NCI-H345 (cell line): ENCODE measurements at places on chromosomes 7 and 10.

DNA sequence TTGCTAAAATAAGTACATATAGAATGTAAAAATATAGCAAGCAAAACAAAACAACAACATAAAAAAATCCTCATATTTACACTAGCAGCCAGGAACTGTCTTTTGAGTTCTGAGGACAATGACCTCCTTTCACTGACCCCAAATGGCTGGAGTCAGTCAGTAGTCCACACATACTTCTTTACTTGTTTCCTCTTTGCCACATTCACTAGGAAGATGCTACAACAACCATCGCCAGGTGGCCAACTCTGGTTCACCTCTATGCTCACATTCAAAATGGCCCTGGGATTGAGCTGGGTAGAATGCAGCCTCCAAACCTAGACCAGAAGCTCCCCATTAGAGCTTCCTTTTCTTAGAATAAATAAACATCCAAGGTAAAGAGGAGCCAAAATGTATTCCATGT lies 356.2 kb downstream of the PLXNA4 start:
- DNase-seq = no peak

- DNase-seq = no peak
Measured at GRCh38 chr7:99061001-99061776, 82.7 kb downstream of the SMURF1 start.

DNA sequence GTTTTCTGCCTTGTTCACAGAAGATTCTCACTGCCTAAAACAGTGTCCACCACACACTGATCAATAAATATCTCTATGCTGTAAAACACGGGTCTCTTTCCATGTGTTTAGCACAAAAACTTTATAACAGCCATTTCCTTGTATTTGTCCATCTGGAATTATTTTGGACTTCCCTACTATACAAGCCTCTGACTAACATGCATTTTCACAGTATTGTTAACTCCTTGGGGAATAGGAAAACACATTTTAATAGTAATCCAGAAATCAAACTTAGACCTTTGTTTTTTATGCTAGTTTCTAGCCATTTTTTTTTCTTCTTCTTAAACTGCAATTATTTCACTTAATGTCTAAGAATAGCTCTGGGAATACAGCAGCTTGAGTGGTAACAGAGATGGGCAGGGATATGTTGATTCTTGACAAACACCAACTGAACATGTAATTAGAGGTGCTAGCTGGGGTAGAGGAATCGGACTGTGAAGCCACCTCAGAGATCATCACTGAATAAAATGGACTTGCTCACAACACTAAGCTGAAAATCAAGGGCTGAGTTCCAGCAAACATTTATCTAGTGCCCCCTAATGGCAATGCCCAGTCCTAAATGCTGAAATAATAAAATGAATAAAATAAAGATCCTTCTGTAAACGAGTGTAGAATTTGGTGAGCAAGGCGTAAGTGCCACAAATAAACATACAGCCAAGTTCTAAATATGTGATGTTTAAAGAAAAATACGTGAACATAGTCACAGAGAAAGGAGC lies 593.1 kb downstream of the SORCS1 start:
- DNase-seq = no peak

DNA sequence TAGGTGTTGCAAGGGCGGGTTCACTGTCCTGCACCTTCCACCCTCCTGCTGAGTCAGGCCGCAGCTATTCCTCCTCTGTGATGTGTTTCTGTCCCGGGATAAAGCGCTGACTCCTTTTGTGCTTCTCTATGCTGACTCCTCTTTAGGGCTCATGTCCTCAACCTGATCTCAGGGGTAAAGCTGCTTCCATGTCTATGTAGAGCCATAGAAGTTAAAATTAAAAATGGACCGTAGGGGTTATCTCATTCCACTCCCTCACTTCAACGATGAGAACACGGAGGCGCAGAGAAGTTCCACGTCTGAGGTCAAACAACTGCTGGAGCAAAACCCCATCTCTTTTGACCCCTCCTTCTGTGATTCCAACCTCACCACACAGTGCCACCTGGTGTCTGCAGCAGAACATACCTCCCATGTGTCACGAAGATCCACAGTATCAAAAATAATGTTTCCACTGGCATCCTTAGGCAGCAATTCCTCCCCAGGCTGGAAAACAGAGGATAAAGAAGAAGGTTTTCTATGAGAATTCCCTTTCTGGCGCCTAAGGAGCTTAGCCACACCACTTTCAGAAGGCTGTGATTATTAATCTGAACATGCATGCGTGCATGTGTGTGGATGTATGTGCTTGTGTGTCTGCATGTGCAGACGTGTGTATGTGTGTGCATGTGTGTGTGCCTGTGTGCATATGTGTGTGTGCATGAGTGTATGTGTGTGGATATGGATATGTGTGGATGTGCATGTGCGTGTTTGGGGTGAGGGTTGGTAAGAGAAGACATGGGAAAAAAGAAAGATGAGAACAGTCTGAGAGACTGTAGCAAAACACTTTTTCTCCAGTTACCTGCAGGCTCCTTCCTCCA lies 81.2 kb upstream of the UCN3 start:
- peak; percentile 4 for DNase-seq

DNA sequence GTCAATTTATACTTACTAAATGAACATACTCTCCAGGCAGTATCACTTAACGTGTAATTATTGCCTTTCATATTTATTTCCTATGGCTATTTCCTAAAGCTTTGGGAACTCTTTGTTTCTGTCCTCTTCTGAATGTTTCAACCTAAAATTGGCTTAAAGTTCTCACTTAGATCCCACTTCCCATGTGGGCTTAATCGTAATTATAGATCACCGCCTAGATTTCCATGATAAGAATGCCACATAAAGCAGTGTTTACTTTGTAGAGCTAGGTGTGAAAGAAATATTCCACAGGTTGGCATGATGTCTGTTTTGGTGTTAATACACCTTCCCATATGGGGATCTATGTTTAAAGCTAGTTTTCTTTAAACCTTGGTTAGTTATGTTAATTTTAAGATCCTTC lies 1.5 kb downstream of the HDAC9 start:
- no peak for DNase-seq

GRCh38 chr10:3975016-3975415 lies 190.0 kb upstream of the KLF6 start:
- DNase-seq = no peak

- no peak for DNase-seq
Measured at GRCh38 chr10:97319671-97320479, 804 bp downstream of the FRAT1 start.

- no peak for DNase-seq
Measured at GRCh38 chr10:1363446-1364121, 307.4 kb downstream of the WDR37 start.

DNA sequence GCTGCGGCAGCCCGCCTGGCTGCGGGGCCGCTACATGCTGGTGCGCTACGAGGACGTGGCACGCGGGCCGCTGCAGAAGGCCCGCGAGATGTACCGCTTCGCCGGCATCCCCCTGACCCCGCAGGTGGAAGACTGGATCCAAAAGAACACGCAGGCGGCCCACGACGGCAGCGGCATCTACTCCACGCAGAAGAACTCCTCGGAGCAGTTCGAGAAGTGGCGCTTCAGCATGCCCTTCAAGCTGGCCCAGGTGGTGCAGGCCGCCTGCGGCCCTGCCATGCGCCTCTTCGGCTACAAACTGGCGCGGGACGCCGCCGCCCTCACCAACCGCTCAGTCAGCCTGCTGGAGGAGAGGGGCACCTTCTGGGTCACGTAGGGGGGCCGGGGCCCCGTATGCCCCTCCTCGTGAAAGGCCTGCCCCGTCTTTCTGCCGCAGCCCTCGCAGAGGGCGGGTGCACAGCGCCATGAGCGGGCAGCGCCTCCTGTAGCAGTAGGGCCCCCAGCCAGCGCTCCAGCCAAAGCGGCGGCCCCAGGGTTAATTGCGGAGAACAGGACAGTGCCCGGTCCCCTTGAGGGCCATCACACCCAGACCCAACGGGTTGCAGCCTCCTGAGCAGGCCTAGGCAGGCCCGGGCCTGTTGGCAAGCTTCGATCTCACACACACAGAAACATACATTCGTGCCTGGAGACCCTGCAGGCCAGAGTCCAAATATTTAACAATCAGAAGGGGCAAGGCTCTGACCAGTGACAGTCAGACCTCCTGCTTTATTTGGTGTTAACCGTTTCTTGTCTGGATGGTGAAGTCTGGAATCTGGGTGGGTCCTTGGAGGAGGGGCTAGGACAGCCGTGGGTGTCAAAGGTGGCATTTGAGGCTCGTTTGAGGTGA lies 44.1 kb downstream of the CHST3 start:
- no peak for DNase-seq

DNA sequence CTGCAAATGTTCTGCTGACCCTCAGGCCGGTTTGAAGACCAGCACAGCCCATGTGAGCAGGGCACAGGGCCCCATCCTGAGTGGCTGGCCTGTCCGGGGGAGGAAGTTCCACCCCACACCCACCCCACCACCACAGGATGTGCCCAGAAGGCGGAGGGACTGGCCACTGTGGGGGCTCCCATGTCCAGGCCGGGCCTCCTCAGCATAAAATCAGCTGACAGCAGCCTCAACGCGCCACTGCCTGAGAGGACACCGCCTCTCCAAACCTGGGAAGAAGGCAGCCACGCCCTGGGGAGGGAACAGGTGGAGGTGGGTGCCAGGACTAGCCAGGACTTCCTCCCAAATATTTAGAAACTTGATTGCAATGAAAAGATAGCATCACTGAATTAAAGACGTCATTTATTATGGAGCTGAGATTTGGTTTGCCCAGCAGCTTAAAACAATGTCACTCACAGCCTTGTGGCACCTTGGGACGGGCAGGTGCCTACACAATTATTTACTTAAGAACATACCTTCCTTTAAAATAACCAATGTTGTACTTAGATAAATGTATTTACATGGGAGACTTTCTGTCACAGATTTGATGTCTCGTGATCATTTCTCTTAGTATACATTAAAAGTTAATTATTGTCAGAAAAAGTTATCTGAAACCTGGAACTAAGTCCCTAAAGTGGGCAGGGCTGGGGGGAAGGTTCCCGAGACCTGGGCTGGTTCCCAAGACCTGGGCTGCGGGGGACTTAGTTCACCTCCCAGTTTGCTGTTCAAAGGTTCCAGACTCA lies 27.3 kb upstream of the FAM20C start:
- no peak for DNase-seq

DNA sequence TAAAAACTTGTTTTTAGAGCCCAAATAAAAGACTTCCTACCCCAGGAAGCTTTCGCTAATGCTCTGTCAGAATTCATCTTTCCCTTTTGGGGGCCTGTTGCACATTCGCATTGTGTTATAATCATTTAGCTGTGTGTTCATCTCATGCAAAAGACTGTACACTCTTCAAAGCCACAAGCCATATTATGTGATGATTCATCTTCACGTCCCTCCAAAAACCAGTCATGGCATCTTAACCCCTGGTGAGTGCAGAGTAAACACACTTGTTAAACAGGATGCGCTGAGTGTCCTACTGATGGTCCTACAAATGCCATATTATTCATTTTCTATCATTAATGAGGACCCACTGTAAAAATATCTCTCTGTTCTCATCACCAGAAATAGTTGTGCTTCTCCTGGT lies 235.4 kb downstream of the KIAA1217 start:
- no peak for DNase-seq

DNA sequence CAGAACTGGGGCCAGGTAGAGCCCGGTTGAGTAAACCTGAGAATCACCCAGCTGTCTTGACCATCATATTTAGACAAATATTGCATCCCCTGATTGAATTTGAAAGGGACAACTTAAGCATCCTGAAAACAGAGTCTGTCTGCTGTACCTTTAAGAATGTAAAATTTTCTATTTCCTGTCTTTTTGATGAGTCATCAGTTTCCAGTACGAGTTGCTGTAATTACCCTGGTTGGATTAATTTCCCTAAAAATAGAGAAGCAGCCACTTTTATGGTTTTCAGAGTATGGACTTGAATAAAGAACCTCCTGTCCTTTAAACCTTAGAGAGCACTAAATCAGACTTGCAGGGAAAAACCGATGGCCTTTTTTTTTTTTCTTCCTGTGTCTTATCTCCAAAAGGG lies 164.6 kb upstream of the SH2B2 start:
- no peak for DNase-seq

DNA sequence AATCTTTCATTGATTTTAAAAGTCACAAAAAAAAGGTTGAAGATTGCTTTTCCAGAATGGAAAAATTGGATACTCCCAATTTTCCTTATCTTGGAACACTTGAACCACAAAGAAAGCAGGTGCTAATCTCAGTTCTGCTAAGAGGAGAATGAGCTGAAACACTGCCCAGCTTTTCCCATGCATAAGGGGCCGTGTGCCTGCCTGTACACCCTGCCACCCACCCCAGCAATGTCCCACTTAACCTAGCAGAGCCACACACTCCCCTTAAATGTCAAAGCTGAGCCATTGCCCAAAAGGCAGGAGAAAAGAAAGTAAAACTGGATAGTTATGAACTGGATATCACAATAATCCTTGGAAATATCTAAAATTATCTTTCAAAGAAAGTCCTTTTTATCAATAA lies 13.4 kb downstream of the PDE1C start:
- DNase-seq = no peak

- no peak for DNase-seq
Measured at GRCh38 chr7:87027900-87028299, 31.6 kb downstream of the ELAPOR2 start.

- no peak for DNase-seq
Measured at GRCh38 chr7:152335900-152336571, 99.8 kb downstream of the KMT2C start.

- no peak for DNase-seq
Measured at GRCh38 chr10:133009218-133009950, 67.0 kb upstream of the CFAP46 start.

DNA sequence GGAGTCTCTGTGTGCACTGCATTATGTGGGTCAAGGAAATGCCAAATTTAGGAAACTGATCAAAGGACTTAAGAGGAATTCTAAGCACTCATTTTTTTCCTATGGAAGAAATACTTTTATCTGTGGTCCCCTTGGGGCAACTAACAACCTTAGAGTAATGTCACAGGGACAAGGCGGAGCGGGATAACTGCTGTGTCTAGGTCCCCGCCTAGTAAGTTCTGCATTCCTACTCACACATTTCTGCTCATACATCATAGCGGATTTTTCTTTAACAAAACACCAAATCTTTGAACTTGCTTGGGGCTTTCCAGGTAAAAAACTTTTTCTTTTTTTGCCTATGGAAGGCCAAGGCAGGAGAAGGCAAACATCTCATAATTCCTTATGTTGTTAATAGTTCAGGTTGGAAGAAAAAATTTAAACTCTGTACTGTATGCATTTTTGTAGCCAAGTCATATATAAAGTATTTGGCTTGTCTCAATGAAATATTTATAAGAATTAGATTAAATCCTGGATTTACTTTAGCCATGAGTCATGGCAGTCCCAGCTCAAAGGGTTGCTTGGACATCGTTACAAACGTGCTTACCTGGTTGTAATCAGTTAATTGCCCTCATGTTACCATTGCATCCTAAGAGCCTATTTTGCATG lies 285.0 kb downstream of the PHTF2 start:
- DNase-seq = no peak

DNA sequence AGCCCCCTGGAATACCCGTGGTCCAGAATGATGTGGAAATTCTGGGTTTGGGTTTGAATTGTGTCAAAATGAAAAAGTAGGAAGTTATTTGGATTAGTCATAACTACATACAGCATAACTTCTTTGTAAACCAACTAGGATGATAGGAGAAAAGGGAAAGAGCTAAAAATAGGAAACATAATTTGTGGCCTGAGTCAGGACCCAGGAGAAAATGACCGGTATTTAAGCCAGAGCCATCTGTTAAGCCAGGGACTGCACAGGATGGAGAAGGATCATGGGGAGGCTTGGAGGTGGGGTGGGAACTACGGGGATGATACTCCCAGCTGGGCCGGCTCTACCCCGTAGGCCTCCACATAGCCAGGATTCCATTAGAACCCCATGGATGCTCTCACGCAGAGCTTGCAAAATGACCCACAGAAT lies 98.6 kb downstream of the MYOF start:
- DNase-seq = no peak

- DNase-seq = no peak
Measured at GRCh38 chr10:112304267-112304859, 21.2 kb downstream of the TECTB start.
